ENCODE measurements at places on chromosomes 7 and 10. TPM values are rescaled to one million over a fixed set of nuclear protein-coding genes. Genes with fewer than 3 reads are reported as not detected.

Gene ACHE
- 7.2 TPM for total RNA-seq

Gene SPDYE1
- total RNA-seq: 0.09 TPM

Gene GPER1
- total RNA-seq: 7.7 TPM

Gene NXPH1
- total RNA-seq: 0.17 TPM

Gene EMX2
- total RNA-seq: 0.37 TPM

Gene MLLT10
- total RNA-seq: 97.8 TPM

Gene PTPRZ1
- 4.0 TPM for total RNA-seq

Gene COBL
- 21.7 TPM for total RNA-seq

Gene SHH
- 4.1 TPM for total RNA-seq

Gene PRF1
- 9.4 TPM for total RNA-seq

Gene VOPP1
- 35.9 TPM for total RNA-seq

Gene MCM10
- total RNA-seq: 1.5 TPM

Gene HYCC1
- 54.4 TPM for total RNA-seq

Gene TBATA
- total RNA-seq: not detected

Gene FOXL3
- total RNA-seq: not detected

Gene PDSS1
- total RNA-seq: 8.3 TPM

Gene KCNMA1
- 4.5 TPM for total RNA-seq

Gene VPS41
- total RNA-seq: 77.3 TPM

Gene GNG11
- total RNA-seq: 31.8 TPM

Gene RNF32
- 3.5 TPM for total RNA-seq
